ENCODE measurements at places on chromosomes 12 and 14.

DNA sequence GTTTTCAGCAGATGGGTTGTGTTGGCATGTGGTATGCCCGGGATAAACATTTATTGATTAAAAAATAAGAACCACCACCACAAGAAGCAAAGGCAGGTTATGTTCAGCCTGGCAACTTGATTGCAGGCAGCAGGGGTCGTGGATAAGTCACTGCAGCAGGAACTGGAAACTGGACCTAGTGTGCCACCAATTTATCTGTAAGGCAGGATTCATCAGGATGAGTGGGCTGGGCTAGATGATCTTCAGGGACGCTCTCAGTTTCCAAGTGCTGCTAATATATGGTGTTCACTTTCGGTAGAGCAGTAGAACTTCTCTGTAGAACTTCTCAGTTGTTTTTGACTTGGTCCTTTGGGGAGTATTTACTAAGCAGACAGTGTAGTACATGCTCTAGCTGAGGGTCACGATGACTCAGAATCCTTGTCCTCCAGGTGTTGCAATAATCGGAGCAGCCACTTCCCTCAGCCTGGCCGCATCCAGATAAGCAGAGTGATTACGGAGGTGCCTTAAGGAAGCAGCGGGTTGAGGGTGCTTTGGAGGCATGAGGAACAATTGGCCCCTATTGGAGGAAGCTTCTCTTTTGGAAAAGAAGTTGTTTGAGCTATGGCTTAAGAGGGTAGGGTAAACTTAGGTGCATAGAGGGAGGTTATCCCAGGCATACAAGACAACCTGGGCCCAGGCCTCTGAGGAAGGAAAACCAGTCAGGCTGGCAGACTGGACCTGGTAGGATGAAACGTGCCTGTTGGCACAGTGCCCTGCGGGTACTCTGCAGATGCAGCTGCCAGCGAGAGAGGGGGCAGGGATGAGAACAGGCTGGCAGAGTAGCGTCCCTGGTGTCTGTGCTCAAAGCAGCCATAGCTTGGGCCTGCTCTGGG, 104.0 kb downstream of the GPR135 start:
- DNase-seq, result no peak

GRCh38 chr12:3622822-3623690, 129.9 kb downstream of the CRACR2A start:
- DNase-seq, result no peak

DNA sequence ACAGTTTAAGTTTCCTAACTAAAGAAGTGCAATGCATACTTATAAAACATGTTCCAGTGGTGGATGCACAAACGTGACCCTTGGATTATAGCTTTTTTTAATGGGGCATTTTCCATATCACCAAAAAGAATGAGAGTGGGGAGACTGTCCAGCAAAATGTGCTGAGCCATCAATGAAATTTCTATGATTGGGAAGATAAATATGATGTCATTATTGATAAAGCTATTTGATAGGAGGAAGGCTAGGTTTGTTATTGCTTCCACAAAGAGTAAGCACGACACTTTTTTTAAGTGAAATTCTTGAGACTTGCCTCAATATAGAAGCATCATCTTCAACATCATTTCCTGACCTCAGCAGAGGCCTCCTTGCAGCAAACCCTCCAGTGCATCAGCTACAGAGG, 174.6 kb upstream of the CLEC14A start:
- no peak for DNase-seq

GRCh38 chr12:109946505-109946904, 46.4 kb downstream of the TCHP start:
- no peak for DNase-seq

GRCh38 chr12:50120521-50120920, 8.5 kb downstream of the COX14 start:
- no peak for DNase-seq

- DNase-seq, result no peak
Measured at GRCh38 chr14:96666088-96666487, 131.1 kb upstream of the VRK1 start.

DNA sequence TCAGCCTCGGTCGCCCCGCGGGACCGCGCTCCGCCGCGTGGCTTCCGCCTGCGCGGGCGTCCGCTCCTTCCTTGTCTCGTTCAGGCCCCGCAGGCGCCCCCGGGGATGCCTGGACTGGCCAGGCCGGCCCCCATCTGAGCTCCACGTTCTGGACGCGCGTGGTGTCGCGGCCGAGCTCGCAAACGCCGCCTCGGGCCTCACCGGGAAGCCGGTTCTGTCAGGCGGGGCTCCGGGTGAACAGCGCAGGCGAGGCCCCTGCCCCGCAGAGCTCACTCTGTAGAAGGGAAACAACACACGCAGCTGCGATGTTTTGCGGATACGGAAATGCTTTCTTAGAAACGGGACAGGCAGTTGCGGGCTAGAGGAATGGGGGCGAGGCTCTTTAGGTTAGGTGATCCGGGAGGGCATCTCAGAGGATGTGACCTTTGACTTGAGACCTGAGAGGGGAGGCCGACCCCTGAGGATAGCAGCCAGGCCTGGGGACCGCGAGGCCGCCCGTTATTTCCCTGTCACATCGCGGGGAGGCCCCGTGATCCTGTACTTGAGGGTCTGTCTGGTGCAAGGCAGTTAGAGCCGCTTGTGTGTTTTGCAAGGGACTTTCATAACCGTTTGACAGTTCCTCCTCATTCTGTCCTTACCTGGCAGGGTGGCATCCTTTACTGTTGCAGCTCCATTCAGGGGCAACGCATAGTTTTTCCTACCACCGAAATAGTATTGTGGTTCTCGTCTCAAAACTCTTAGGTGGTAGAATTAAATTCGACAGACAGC, 584 bp downstream of the VRK1 start:
- DNase-seq, result peak; percentile 39

DNA sequence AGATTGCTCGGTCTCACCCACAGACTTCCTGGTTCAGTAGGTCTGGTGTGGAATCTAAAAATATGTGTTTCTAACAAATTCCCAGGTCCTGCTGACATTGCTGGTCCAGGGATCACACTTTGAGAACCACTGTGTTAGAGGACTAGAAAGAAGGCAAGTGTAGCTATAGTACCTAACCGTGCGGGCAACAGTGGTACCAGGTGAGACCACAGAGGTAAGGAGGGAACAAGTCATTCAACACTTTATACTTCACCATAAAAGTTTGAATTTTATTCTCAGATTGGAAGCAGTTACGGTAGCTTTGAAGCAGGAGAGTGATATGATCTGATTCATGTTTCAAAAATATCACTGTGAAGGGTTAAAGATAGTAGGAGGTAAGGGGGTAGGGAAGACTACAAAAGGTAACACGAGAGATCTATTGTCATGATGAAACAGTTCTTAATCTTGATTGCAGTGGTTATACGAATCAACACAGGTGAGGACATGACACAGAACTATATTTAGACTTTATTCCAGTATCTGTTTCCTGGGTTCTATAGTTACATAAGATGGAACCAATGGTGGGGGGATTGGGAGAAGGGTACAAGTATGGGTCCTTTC, 73.5 kb downstream of the CDK17 start:
- DNase-seq, result no peak

- DNase-seq, result no peak
Measured at GRCh38 chr12:91057368-91058165, at the start of gene KERA. Gene KERA, minus strand, starts transcription at chr12:91058024. Its CDS starts 1,743 bp downstream, at chr12:91056281.

- no peak for DNase-seq
Measured at GRCh38 chr12:116456330-116457082, 102.7 kb upstream of the MAP1LC3B2 start.

- no peak for DNase-seq
Measured at GRCh38 chr12:110349514-110350151, 53.9 kb downstream of the ANAPC7 start.

- DNase-seq, result no peak
Measured at GRCh38 chr14:75986439-75986765, 839 bp downstream of the IFT43 start.

DNA sequence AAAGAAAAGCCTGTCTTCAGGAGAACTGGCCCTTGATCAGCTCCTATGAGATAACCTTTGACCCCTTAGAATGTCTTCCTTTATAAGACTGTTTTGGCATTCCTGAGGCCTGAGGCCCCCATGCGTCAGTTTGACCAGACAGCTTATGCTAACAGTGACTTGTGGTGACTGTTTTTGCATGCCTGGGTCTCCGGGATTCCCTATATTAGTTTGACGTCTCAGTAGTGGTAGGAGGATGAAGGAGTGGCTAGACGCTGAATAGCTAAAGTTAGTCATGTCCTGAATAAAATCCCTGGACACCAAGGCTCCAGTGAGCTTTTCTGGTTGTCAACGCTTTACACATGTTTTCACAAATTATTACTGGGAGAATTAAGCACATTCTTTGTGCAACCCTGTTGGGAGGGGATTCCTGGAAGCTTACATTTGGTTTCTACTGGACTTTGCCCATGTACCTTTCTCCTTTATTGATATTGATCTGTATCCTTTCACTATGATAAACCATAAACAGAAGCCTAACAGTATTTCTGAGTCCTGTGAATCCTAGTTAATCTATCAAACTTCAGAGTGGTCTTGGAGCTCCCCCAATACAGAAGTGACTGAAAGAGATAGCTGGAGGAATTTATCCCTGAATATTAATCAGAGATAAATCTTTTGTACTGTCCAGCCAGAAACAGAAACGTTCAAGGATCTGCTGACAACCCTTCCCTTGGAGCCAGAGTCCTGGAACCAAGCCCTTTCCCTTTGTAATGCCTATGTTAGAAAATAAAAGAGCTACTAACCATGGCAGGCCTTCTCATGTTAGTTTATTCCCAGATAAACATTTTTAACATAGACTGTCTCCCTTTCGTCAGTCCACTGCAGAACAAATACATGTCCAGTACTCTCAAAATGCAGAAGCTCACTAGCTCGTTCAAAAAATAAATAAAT, 479.2 kb downstream of the RPS29 start:
- DNase-seq, result no peak

DNA sequence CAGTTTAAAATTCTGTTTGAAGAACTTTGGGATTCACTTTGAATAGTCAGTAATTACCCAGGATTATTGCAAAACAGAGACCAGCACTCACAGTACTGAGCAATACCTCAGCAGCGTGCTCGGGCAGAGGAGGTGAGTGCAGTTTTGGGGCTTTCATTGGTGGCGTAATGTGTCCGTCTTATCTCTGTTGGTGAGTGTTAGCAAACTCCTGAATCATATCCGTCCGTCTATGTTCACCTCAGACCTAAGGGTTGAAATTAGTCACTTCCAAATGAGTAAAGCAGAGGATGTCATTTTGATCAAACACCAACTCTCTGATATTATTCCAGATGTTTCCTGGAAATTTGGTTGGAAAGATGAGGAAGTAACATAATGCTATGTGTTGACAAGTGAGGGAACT, 82.8 kb downstream of the BORCS5 start:
- DNase-seq, result no peak

GRCh38 chr12:127925971-127926370, 341.0 kb upstream of the TMEM132C start:
- DNase-seq, result no peak

DNA sequence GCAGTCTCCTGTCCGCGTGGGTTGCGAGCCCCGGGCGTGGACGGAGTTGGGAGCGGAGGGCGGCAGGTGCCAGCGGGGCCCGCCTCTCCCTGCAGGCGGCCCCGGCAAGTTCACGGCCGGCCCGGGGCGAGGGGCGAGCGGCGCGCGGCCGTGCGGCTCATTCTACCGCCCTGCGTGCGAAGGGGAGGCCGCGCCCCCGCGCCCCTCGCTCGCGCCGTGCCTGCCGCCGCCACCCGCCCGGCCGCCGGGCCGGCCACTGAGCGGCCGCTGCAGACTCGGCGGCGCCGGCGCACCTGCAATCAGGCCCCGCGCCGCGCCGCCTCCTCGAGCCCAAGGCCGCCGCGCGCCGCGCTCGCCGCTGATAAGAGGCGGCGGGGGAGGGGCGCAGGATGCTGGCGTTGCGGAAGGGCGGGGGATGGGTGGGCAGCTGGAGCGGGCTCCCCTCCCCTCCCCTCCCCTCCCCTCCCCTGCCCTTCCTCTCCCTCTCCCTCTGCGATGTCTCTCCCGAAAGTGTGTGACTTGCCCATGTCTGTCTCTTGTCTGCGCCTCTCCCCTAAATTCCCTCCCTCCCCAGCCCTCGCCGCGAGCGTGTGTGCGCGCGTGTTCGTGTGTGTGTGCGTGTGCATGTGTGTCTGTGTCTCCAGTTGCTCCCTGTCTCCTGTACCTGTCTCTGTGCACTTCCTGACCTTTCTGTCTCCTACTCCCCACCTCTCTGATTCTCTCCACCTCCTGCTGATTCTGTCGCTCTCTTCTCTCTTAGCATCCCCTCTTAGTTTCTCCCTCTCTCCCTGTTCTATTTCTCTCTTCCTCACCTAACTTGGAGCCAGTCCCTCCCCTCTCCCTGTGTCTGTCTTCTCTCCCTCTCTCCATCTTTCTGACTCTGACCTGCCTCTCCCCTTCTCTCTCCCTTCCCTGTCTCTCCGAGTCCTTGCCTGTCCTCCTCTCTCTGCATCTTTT, 768.1 kb upstream of the TBX3 start:
- peak; percentile 53 for DNase-seq

- no peak for DNase-seq
Measured at GRCh38 chr12:52759218-52759617, 17.9 kb downstream of the KRT76 start.

GRCh38 chr14:93955850-93956481, 20.4 kb downstream of the ASB2 start:
- DNase-seq, result no peak

DNA sequence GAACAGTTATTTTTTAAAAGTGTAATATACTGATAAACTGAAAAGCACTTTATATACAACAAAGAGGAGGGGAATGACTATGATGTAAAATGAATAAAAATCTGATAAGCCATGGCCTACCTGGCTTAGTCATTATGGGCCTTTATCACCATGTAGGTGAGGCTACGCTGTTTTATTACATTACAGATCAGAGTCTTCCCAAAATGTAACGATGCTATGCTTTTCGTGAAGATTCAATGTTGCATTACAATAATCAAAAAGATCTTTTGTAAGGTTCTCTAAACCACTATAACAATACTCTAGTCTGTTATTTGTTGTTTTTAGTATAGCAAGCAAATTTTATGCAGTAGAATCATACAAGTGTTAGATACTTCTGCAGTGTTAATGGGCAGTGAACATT, 34.2 kb downstream of the ARID4A start:
- no peak for DNase-seq

DNA sequence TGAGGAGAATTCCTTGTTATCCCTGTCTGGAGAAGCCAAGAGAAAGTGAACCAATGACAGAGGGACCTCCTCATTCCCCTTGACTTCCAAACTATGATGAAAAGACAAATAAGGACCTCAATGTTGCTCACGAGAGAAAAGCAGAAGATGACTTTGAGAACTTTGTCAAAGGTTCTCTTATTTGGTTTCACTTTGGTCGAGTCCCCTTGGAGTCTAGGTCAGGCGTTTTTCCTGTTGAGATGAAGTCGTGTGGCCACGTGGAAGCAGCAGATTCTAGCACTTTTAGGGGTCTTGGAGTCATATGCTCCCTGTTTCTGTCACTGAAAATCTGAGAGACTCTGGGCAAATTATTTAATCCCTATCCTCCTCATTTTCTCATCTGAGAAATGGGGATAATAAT, 33.8 kb upstream of the COL2A1 start:
- DNase-seq, result no peak

- DNase-seq, result no peak
Measured at GRCh38 chr12:19236656-19237055, 107.1 kb downstream of the PLEKHA5 start.

DNA sequence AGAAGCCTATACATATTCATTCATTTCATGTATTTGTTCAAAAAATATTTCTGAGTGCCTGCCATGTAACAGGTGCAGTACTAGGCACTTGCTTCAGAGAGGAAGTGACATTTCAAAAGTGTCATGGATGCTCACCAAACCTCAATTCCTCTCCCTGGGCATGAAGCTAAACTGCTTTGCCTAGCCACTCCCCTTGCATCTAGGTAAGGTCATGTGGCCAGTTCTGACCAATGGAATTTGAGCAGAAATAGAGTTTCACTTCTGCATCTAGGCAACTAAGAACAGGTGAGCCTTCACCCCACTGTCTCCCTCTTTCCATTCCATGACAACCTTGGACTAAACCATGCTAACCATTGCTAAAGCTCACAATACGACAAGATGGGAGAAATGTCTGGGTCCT, 27.6 kb downstream of the TC2N start:
- DNase-seq, result no peak
